Fibroblast of lung (primary cell): ENCODE measurements at places on chromosomes 5 and 9.

- DNase-seq, result no peak
Observed at GRCh38 chr9:101427358-101427757, 8.2 kb downstream of the ALDOB start.

- peak; percentile 52 for DNase-seq
Observed at GRCh38 chr5:139282197-139282557, 11.4 kb upstream of the MATR3 start.

DNA sequence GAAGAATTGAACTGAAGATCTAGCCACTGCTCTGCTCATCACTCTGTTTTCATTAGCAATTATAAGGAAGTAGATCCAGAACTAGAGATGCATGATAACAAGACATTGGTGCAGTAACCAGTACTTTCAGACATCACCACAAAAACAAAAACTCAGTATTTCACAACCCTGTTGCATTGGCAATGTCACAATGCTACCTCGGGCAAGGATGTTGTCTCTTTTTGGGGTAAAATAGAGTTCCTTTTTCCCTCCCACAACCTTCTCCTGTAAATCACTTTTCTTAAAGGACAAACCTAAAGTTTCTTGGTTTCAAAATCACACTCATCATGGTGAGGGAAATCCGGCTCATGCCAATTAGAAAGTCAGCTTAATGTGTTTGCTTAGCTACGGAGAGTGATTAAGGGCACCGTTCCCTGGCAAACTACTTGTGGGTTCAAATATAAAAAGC is 420.1 kb upstream of the MEF2C start:
- no peak for DNase-seq

DNA sequence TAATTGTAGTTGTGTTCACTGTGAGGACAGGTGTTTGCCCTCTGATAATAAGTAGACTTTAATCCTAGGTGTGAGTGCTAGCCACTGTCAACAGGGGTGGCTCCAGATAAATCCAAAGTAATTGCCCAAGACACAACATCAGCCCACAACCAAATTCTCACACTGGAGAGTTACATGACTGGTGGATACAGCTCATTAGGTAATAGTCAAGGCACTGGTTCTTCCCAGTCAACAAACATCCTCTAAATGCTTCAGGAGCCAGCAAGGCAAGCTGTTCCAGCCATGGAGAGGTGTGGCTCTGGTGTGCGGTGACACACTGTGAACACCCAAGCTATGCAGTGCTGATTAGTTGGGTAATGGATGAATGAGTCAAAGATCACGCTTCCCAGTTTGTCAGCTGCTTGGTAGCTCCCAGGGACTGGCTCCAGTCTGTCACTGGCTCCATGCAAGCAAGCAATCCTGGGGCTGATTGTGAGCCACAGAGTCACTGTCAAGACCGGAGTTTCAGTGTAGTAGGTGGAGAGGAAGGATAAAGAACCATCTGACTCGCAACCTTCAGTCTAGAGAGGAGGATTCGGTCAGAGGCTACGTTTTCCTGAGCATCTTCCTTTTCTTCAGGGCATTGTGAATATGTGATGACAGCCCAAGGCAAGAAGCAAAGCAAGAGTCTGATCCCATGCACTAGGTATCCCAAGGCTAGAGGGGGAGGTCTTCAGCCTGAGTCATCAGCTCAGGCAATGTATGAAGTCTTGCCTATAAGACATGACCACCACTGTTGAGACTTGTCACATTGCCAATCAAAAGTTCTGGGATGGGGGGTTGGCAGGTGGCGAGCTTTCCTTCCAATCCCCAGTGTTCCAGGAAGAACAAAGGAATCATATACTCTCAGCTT is 63.1 kb downstream of the UGCG start:
- DNase-seq, result peak; percentile 92

DNA sequence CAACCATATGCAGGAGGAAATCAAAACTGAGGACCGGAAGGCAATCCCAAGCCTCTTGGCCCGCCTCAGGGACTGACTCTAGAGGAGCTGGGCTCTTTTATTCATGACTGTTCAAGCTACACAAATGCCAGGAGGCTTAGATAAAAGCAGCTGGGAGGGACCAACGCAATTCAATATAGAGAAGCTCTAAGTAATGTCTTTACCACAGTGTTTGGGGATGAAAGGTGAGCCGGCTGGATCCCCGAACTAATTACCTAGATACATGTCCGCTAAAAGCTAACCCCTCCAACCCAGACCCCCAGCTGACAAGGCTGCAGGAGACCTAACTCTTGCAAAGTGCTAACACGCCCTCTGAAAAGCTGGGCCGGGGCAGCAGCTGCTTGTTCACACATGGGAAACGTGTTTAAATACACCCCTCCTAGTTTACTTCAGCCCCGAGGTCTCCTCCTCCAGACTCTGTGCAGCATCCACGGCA is 67.5 kb downstream of the TLE1 start:
- DNase-seq, result no peak

DNA sequence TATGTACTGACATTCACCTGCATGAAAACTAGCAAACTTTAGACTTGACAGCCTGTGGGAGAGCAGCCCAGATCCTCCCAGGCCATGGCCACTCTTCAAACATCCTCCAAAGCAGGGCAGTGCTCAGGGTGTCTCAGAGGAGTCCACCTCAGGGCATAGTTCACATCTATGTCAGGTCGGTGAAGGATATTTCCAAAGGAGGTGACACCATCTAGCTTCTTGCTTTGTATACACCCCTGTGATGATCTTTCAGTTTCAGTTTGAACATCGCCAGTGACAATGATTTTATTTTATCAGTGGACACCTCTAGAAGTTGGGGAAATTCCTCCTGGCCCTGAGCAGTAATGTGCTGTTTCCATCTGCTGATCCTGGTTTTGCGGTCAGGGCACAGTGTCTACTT is 20.1 kb downstream of the CDK20 start:
- DNase-seq, result no peak

DNA sequence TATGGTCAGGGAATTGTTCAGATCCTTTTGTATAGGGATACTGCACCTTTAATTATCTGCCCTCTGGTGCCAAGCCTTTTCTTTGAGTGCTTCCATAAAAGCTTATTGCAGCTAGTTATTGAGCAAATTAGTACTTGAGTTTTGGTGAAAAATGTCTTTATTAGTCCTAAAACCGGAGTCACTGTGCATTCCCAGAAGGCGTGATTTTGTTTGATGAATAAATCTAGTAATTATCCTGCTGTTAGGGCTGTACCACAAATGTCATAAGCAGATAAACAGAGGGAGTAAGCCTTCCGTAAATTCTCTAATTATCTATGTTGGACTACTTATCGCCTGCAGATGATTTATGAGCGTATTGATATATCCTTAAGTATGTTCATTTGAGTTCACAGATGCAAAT is 620.7 kb upstream of the ARRDC3 start:
- no peak for DNase-seq

DNA sequence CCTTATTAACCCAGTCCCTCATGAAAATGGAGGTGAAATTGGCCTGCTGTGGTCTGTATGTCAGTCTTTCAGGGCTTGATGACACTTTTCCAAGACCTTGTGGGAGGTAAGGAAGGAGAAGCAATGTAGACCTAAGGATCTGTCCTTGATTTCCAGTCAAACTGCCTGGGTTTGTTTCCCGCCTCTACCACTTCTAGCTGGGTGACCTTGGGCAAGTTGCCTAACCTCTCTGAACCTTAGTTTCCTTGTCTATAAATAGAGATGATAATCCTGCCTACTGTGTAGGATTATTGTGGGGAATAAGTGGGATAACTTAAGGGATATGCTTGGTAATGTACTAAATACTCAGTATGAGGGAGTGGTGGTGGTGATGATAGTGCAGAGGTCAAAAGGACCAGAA is 59.7 kb downstream of the PPARGC1B start:
- DNase-seq, result no peak

DNA sequence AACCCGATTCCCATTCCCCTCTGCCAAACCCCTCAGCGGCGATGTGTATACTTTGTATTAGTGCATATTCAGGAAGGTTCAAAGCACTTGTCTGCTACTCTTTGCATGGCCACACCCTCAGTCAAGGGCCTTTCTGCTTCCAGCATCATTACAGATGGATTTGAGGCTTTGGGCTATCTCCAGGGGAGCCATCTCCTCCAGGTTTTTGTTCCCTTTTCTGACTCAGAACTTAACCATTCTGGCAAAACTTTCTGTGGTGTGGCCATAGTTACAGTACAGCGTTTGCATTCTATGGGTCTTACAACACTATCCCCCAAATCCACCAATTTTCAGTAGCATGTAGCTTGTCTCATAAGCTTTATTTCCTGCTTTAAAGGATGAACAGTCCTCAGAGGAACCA is 36.0 kb upstream of the SVEP1 start:
- no peak for DNase-seq

- DNase-seq, result no peak
Observed at GRCh38 chr9:71589612-71590011, 178.7 kb downstream of the CEMIP2 start.

GRCh38 chr9:36873247-36873875 is 160.7 kb downstream of the PAX5 start:
- peak; percentile 56 for DNase-seq

DNA sequence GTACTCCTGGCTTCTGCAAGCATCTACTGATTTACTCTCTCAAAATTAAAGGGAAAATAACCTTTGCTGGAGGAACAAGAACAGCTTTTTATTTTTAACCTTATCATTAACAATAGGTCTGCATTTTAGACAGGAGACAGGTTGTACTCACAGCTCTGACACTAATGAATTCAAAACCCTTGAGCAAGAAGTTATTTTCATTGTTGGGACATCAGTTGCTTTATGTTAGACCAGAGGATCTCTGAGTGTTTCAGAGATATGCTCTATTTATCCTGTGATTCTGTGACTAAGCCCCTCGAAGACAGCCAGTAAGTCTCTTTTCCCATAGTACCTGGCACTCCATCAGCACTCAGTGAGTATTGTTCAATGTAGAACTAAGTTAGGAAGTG is 190.2 kb upstream of the PCSK5 start:
- DNase-seq, result no peak

DNA sequence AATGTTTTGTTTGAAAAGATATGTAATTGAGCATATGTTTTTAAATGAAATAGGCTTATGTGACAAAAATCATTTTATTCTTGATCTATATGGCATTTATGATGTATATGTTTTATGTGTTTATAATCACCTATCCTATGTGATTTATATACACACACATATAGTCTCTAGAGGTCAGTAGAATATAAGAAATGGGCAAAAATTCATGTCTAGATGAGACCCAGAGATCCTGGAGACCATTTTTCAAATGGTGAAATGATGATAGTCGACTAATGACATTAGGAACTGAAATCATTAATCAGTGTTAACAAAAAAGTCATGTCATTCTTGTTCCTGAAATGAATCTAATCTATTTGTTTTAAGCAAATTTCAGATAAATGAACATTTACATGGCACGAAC is 709.2 kb upstream of the WWC1 start:
- peak; percentile 40 for DNase-seq

DNA sequence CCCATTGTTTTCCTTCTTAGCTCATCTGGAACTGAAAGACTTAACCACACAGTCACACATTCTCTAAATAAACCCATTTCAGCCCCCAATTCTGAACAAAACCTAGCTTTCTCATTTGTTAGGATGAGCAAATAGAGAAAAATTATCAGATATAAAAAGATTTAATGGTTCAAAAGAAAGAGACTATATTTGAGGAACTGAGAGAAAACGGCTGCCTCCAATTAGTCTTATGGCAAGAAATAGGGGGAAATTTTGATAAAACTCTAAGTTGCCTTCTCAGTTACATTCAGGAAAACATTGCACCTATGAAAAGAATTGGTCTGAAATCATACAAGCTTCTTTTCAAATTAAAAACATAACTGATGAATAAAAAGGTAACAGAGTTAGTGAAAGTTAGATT is 63.7 kb upstream of the ALDH1B1 start:
- no peak for DNase-seq

GRCh38 chr9:86626802-86627201 is 272.6 kb upstream of the TUT7 start:
- DNase-seq, result no peak

- DNase-seq, result peak; percentile 88
Observed at GRCh38 chr5:154923441-154924430, 14.3 kb downstream of the GEMIN5 start.

- no peak for DNase-seq
Observed at GRCh38 chr5:133425222-133425621, 187.1 kb downstream of the FSTL4 start.

GRCh38 chr9:133861086-133861485 is 122.9 kb upstream of the SARDH start:
- no peak for DNase-seq

DNA sequence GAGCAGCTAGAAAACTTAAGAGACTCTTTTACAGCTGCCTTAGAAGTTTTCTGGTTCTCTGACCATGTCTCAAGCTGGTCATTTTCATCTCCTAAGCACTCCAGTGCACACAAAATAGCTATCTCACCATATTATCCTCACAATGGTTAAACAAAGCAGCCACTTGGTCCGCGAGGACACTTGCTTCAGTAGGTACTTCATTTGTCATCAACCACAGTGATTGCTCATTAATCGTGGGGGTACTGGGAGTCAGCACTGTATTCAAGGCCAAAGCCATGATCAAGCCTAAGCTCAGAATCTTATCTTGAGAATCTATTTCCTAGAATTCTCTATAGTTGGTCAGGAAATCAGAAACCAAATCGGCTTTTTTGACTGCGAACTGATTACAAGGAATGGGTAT is 2.9 kb downstream of the ARL14EPL start:
- peak; percentile 59 for DNase-seq

- DNase-seq, result no peak
Observed at GRCh38 chr9:133603135-133603927, 5.9 kb downstream of the FAM163B start.

DNA sequence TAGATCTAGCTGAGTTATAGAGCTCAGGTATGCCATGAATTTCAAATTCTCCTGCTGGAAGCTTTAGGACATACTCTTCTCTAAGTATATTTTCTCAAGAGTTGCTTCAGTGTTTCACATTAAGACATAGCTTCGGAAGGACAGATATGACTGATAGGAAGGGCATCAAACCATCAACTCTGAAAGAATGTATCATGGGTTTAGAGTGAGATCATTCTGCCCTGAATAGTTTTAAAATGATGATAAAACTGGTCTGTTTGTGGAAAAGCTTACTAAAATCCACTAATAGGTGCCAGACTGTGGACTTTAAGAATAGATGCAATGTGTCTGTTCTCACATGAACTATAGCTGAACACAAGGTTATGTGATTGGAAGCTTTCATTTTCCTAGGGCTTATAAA is 8.4 kb downstream of the SPEF2 start:
- no peak for DNase-seq

GRCh38 chr9:122346478-122347347 is 24.1 kb upstream of the PTGS1 start:
- no peak for DNase-seq
